ENCODE measurements at places on chromosomes 1 and 21.

DNA sequence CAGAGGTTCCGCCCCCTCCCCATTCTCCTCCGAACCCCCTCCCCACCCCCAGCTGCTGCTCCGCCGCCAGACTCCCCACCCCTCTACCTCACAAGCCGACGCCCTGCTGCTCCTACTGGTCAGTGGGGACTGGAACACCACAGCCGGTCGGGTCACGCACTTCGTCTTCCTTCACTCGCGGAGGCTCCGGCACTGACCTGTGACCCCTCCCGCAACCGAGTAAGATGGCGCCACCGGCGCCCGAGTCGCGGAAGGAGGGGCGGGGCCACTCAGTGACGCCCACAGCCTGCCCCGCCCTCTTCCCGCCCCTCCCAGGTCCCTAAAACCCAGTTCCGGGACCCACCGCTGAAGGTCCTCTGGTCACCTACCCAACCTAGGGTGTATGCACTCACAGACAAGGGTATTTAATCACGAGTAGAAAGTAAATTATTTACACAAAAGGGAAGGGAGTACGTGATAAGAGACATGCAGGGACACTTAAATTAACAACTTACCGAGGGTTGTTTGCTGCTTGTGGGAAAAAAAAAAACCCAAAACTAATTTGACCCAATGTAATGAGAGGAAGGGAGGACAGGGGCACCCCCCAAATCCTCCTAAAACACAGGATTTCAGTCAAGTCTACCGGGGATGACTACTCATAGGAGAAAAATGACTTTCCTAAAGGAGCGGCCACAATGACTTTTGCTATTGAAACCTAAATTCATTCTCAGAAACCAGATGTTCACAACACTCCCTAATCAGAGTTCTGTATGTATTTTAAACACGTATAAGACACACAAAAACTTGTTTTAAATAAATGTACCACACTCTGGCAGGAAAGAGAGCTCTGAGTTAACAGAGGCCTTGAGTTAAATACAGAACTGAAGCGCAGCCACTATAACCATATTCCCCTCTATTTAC, at the start of gene RIT1:
TSS of gene RIT1 (minus strand) at position 194 of the 900 bp plus-strand sequence. CDS start 588 bp downstream, outside the sequence.
- DNase-seq, result peak; percentile 94
- H3K4me1 ChIP-seq, result peaks cover 22% of the 10 kb centered on the region
- no peaks in the 10 kb centered on the region for H3K27me3 ChIP-seq
- peak within 1 kb of the TSS; percentile 90 for H3K27ac ChIP-seq

GRCh38 chr1:22496536-22497160, 45.0 kb downstream of the ZBTB40 start:
- peaks cover 27% of the 10 kb centered on the region for H3K36me3 ChIP-seq
- H3K4me1 ChIP-seq, result peaks cover 25% of the 10 kb centered on the region
- no peak overlapping the region for H3K4me3 ChIP-seq
- H3K27ac ChIP-seq, result no peak overlapping the region
- H3K27me3 ChIP-seq, result no peaks in the 10 kb centered on the region

GRCh38 chr1:175188936-175189335, 3.6 kb downstream of the KIAA0040 start:
- no peaks in the 10 kb centered on the region for H3K36me3 ChIP-seq
- H3K4me3 ChIP-seq, result peak overlapping the region; percentile 9
- DNase-seq, result no peak
- peaks cover 66% of the 10 kb centered on the region for H3K4me1 ChIP-seq

DNA sequence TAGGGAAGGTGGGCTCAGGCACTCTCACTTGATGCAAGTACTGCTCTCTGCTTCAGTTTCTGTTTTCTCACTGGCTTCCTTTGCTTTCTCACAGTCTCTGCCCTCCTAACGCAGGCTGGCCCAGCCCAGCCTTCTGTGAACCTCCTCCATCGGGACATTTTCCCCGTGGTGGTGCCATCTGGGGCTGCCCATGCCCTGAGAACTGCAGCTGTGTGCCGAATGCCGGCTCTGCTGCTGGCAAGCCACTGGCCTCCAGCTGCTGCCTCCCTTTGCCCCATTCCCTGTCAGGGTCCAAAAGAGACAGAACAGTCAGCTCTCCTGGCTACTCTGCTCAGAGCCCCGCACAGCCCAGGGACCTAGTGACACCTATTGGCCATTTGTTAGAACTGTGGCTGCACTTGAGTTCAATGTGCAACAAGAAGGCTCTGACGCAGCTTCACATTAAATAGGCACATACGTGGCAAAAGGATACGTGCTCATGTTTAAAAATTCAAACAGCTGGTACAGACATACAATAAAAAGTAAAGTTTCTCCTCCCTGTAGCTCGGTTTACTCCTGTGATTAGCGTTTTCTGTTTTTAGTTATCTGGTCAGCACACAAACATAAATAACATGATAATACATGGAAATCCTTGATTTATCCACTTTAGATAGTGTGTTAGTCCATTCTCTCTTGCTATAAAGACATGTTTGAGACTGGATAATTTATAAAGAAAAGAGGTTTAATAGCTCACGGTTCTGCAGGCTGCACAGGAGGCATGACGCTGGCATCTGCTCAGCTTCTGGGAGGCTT, 46.6 kb downstream of the FCRL5 start:
- H3K4me1 ChIP-seq, result no peaks in the 10 kb centered on the region
- H3K27ac ChIP-seq, result no peak overlapping the region
- DNase-seq, result peak; percentile 66
- H3K27me3 ChIP-seq, result no peaks in the 10 kb centered on the region
- no peak overlapping the region for H3K4me3 ChIP-seq

- no peaks in the 10 kb centered on the region for H3K36me3 ChIP-seq
- peaks cover 22% of the 10 kb centered on the region for H3K4me1 ChIP-seq
- H3K4me3 ChIP-seq, result no peak overlapping the region
- no peaks in the 10 kb centered on the region for H3K27me3 ChIP-seq
- no peak for DNase-seq
Measured at GRCh38 chr1:231423648-231424047, 1.6 kb upstream of the EGLN1 start.

DNA sequence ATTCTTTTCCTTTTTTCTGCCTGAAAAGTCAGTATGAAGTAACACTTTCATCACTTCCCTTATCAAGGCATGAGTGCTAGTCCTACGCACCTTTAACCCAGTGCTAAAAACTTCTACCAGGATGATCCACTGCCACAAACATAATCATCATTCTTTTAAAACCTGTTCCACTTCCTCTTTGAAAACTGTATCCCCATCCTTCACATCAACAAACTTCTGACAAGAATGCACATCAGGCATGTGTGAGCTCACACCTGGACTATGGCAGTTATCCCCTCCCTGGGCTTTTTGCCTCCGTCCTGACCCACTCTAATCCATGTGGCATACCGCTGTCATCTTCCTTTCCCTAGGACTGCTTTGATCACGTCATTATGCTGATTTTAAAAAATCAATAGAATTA, 70.2 kb downstream of the ESRRG start:
- H3K27me3 ChIP-seq, result no peaks in the 10 kb centered on the region
- H3K27ac ChIP-seq, result no peak overlapping the region
- H3K4me1 ChIP-seq, result no peaks in the 10 kb centered on the region
- no peak overlapping the region for H3K4me3 ChIP-seq
- no peak for DNase-seq

DNA sequence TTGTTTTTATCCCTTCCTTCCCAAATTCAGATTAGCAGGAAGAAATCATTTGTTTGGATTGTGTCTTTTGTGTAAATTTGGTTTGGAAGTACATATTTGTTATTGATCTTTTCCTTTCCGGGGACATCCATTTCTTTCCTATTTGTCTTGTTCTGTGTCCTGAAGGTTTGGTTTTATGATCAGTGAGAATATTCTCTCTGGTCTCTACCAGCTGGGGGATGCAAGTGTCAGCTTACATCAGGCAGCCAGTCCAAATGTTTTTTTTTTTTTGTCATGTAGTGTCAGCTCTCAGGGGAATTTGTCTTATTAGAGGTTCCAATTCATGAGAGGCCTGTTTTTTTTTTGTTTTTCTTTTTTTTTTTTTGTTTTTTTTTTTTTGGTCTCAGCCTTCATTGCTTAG, 479.2 kb upstream of the LRRC7 start:
- no peak overlapping the region for H3K27ac ChIP-seq
- no peaks in the 10 kb centered on the region for H3K27me3 ChIP-seq
- no peaks in the 10 kb centered on the region for H3K4me1 ChIP-seq
- H3K4me3 ChIP-seq, result no peak overlapping the region

Measured in upper lobe of right lung (tissue), 1 donor.